ENCODE measurements at places on chromosomes 2 and 18.

GRCh38 chr2:101185085-101185484, 33.9 kb upstream of the TBC1D8 start:
- DNase-seq = no peak

DNA sequence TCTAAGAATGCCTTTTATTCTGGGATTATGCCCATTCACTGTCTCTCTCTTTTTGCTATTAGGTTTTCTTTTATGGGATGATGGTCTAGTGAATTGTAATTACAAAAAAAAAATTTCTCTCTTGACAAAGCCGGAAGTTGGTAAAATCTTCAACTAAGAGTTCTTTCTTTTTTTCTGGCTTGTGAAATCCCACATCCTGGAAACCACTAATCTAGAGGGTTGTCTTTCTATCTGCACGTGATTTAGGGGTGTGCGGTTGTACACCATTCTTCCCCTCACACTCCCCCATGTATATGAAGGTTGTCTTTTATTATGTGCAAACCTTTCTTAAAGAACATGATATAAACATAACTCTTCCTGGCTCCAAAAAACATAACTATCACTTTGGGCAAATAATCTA, 52.0 kb downstream of the GATA6 start:
- DNase-seq = no peak

DNA sequence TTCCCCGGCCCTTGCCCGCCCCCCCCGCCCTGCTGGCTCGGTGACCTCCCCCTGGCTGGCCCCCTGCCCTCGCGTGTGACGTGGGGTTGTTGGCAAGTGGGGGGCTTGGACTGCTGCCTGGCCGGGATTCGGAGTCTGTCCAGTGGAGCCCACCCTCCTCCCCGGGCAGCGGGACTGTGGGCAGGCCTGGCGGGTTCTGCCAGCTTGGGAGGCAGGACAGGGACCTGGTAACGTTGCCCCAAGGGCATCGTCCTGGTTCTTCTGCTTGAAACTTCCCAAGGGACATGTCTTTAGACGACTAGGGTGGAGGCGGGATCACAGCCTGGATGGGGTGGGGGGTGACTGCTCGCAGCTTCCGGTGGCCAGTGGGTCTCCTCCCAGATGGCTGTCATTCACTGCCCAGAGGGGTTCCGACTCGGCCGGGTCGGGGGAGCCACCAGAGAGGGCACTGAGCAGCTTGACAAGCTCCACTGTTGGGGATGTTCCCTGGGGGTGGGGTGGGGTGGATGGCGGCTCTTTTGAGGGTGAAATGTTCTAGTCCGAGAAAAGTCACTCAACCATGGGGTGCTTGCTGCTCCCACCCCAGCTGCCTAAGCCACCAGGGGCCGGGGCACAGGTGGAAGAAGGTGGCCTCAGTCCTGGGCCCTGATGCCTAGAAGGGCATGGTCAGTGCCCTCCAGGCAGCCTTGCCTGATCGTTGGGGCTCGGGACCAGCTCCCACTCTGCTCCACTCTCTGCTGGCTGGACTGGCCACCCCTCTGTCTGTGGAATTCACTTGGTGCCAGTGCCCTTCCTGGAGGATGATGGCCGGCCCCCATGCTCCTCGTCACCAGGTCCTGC, 4.3 kb upstream of the HS6ST1 start:
- no peak for DNase-seq

DNA sequence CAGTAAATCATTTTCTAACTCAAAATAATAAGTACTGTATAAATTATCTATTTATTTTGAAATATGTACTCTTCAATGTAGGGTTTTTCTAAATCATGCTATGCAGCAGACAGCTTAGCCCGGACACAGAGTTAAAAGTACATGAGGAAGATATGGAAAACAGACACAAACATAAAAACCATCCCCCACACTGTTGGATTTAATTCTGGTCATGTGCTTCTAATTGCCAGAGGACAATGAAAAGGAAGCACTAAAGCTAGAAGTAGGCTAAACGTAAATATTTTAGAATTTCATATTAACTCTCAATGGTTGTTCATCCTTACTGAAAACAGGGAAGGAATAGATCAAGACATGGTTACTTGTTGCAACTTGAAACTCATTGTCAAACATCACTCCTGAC, 420.7 kb downstream of the ERBB4 start:
- no peak for DNase-seq

DNA sequence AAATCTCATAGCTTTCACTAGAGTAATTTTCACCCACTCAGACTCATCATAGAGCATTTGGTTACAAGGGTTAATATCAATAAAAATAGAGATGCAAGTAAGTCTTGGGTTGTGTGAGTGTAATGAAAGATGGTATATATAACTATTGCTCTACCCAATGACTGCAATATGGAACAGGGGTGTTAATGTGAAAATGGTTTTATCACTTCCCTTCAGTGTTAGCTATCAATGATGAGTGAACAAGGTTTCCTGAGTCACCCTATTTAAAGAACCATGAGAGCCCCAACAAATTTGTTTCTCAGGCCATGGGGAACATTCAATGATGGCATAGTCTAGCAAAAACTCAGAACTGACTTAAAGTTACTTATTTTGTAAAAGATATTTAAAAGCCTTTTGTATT, 1133.6 kb upstream of the ZEB2 start:
- no peak for DNase-seq
